Hematopoietic multipotent progenitor cell treated with erythropoietin and hydrocortisone succinate and interleukin-3 and kit ligand, for 8 days (in vitro differentiated cells): ENCODE measurements at places on chromosomes 1 and 21.

GRCh38 chr1:187622545-187622944 lies 793.8 kb downstream of the PLA2G4A start:
- DNase-seq = no peak

- peak; percentile 76 for DNase-seq
Measured at GRCh38 chr1:21216835-21217811, 40.4 kb upstream of the EIF4G3 start.

GRCh38 chr1:161864577-161864976 lies 98.5 kb downstream of the ATF6 start:
- DNase-seq = peak; percentile 17

GRCh38 chr1:172447641-172448040 lies 3.8 kb upstream of the PIGC start:
- DNase-seq = peak; percentile 67

GRCh38 chr21:26495283-26495849 lies 77.7 kb downstream of the CYYR1 start:
- no peak for DNase-seq
